Activated CD4-positive, CD25-positive, alpha-beta regulatory T cell treated with anti-CD3 and anti-CD28 coated beads, Interleukin-2, amount 50 U/mL, for 16 hours (primary cell): ENCODE measurements at places on chromosomes 6 and 20.

DNA sequence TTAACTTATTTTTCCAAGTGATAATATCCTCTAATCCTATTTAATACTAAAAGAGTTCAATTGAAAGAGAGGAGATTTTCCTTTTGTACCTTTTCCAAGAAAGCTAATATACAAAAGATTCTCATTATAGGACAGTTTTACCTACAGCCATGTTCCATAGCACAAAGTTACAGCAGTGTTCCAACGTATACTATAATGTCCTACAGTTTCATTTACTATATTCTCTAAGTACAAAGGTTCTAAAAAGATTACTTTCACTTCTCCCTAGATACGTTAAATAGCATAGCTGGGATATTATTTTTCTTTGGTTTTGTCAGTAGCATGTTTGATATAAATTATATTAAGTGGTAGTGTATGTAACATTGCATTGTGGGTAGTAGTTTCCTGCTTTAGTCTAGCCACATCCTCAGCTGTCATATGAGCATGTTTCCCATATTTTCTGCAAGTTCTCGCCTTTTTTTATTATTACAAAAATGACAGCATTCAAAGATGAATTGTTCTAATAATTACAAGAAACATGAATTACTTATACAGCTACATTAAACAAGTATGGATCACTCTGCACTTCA is 4.4 kb upstream of the RUNX2 start:
- no peak for DNase-seq

DNA sequence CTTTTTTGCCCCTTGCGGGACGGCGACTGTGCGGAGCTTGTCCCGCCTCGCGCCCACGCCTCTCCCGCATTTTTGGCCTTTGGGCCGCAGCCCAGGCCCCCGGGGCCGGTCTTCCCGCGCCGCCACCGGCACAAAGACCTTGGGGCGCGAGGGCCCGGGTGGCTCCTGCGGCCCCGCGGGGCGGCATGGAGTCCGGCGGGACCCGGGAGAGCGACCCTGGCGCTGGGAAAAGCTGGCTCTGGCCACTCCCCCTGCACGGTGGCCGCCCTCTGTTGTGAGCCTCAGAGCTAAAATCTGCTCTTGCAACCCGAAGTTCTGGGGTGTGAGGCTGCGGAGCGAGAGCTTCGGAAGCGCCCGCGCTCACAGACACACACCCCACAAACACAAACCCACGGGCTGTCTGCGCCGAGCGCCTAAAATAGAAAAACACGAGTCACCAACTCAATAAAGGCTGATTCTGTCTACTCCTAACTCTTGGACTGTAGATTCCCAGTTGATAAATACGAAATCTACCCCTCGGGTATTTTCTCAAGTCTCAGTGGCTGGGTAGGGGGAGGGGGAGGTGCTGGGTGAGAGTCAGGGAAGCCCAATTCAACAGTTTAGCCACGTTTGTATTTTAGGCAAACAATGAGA is 496 bp upstream of the BEND3 start:
- no peak for DNase-seq

DNA sequence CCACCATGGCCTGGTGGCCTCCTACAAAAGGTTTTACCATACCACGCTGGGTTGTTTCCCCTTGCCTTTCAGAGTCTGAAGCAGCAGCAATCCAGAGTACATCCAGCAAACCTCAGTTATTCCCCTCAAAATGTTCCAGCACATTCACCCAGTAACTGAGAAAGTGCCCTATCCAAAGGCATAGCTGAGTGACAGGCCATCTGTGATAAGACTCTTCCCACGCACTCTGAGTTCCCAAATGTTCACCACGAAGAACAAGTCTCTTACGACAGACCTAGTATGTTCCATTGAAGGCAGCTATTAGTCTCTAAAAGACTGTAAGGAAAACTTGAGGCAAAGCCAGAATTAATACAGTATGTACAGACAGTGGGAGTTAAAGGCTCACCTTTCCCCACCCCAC is 31.6 kb upstream of the C20orf144 start:
- DNase-seq = no peak

GRCh38 chr20:4081421-4081820 is 66.1 kb upstream of the RNF24 start:
- DNase-seq = no peak

DNA sequence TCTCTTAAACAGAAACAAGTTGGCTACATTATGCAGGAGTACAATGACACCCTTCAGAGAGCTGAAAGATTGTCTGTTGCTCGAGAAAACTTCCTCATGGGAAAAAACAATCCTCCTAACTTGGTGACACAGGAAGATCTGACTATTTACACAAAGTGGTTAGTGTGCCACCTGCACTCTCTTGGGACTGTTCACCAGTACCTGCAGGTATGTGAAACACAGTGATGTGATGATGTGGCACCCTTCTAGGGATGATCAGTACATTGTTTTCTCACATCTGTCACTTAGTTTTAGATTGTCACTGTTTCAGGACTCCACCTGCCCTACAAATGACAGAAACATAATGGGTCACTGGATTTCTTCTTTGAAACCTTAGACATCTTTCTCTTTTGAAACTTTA is 101.8 kb downstream of the CEP57L1 start:
- DNase-seq = no peak

- DNase-seq = peak; percentile 40
These were observed 95.0 kb upstream of the IFNGR1 start for GRCh38 chr6:137313928-137314855.

- no peak for DNase-seq
These were observed 15.0 kb upstream of the SOX4 start for GRCh38 chr6:21578523-21578922.

DNA sequence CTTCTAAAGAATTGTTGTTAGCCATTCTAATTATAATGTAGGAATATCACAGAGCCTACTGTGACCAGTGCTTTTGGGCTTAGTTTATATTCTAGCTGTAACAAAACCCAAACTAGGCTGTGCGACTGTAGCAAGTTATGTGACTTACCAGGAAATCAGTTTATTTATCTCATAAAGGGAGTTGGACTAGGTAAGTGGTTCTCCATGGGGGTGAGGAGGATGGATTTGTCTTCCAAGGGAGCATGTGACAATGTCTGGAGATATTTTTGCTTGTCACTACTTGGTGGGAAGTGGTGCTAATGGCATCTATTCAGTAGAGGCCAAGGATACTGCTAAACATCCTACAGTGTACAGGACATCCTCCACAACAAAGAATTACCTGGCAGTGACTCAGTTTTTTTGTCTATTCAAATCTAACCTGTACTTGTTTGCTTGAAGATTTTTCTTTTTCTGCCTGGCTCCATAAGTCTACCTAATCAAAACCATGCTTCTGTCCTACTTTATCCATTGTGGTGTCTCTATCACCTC is 32.5 kb downstream of the ZFAND3 start:
- DNase-seq = no peak
